ENCODE measurements at places on chromosomes 12 and 14.

DNA sequence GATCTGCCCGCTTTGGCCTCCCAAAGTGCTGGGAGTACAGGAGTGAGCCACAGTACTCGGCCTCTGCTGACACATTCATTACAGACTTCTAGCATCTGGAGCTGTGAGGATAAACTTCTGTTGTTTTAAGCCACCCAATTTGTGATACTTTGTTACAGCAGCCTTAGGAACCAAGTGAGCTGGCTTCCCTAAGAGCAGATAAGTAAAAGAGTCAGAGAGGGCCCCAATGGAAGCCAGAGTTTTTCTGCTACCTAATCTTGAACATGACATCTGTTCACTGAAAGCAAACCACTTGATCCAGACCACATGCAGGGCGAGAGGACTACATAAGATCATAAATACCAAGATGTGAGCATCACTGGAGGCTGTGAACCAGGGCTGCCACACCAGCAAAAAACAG lies 3.7 kb upstream of the MAPKAPK5 start:
- no peak for DNase-seq

GRCh38 chr14:52790011-52790755 lies 1.2 kb downstream of the GNPNAT1 start:
- no peak for DNase-seq

DNA sequence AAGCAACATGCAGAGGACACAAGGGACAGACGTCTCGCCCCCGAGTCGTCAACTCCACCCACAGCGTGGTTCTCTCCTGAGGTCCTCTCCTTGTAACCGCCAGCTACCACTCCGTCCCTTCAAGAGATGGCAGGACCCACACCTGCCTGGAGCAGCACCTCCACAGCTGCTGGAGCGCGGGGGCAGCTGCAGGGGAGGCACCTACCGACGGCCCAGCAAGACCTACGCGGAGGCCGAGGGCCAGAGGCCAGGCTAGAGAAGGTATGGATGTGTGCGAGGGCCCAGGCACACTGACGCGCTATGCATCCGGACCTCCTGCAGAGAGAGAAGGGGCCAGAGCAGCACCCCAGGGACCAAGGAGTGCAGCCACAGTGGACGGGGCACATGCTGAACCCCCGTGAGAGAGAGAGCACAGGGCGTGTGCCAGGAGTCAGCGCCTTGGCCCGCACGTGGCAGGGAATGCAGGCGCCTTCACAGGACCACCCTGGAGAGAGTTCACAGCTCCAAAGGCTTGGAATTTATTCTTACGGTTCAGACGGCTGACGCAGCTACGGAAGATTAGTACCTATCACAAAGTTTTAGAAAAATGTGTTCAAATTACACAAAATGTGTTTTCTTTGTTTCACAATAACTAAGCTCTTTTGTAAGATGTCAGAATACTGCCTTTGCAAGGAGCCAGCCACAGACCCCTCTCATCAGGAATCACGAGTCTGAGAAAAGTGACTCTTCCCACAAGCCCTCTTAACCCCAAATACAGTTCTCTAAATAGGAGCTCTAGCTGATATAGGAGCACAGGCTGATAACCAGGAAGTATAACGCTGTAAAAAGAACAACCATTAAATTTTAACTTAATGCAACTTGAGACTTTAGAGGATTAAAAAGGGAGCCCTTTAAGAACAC lies 36.8 kb downstream of the CDC42BPB start:
- peak; percentile 42 for DNase-seq

DNA sequence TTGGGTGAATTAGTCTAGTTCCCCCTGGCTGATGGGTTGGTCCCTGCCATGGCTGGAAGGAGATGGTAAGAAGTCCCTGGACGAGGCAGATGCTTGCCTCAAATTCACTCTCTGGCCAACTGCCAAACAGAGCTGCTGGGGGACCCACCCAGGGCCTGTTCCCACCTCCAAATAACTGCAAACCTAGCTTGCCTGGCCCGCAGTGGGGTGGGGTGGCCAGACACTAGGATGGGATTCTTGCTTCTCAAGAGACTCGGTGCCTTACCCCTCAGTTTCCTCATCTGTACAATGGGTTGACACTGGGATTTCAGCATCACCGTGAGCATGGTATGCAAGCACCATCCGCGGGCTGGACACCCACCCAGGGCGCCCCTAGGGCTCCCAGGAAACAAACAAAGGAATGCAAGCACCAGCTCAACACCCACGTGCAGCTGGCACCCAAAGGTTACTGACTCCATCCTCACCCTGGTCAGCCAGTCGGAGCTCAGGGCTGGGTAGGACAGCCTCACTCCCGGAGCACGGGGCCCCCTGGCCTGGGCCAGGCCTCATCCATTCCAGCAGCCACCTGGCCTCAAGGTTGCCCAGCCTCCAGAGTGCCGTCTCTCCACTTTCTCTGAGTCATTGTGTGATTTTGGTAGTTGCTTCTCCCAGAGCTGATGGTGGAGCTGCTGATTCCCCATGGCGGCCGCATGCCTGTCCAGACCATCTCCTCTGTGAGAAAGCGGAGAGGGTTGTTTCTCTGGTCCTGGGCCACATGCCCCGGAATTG lies 205.2 kb upstream of the RTL1 start:
- no peak for DNase-seq

GRCh38 chr14:93897476-93897845 lies 29.7 kb upstream of the FAM181A start:
- DNase-seq = no peak
